ENCODE measurements at places on chromosomes 3 and 15.

DNA sequence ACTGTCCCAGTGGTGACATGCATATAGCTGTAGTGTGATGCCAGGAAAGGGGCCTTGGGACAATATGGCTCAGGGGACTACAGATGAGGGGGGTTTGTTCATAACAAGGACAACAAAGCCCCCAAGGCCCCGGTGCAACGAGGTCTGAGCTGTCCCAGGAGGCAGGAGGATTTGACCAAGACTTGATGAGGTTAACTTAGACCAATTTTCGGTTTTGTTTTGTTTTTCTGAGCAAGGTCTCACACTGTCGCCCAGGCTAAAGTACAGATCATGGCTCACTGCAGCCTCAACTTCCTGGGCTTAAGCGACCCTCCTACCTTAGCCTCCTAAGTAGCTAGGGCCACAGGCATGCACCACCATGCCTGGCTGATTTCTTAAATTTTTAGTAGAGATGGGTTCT, 23.8 kb downstream of the EFCAB12 start:
- DNase-seq, result no peak

GRCh38 chr15:41207687-41208448, 22.7 kb downstream of the EXD1 start:
- no peak for DNase-seq

GRCh38 chr3:109819734-109820133, 482.4 kb upstream of the DPPA4 start:
- DNase-seq, result no peak

DNA sequence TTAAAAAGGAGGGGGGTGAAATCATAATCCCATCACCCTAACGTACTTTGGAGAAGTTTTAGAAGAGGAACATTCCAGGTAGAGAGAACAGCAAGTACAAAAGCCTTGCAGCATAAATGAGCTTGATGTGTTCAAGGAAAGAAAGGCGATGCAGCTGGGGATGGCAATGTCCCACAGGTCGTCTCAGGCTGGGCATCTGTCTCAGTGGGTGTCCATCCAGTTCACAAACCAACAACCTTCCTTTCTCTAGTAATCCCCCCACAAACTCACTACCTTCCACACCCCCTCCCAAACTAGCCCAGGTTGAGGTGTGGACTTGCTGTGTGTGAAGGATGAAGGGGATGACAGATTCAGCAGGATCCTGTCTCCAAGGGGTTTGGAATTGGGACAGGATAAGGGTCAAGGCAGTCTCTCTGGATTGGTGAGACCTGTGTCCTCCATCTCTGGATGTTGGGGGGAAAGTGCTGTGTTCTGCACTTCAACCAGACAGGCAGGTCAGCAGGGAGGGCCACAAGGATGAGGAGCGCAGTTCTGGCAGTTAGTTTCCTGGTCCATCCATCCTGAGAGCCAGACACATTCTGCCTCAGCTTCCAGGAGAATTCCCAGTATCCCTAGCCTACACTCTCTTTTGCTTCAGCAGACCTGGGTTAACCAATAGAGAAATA, 1.7 kb upstream of the ESYT3 start:
- DNase-seq, result no peak

- no peak for DNase-seq
These were observed 162.2 kb upstream of the ST8SIA2 start for GRCh38 chr15:92231461-92231860.
